ENCODE measurements at places on chromosomes 5 and 9.

GRCh38 chr9:96478829-96479371, 28.9 kb downstream of the HABP4 start:
- DNase-seq, result no peak

GRCh38 chr9:87770616-87771315, 44.8 kb downstream of the CTSL start:
- DNase-seq, result no peak

GRCh38 chr9:136366826-136367225, 3.3 kb upstream of the DNLZ start:
- no peak for DNase-seq

- DNase-seq, result no peak
These were observed 137.9 kb upstream of the BASP1 start for GRCh38 chr5:17079562-17079961.

DNA sequence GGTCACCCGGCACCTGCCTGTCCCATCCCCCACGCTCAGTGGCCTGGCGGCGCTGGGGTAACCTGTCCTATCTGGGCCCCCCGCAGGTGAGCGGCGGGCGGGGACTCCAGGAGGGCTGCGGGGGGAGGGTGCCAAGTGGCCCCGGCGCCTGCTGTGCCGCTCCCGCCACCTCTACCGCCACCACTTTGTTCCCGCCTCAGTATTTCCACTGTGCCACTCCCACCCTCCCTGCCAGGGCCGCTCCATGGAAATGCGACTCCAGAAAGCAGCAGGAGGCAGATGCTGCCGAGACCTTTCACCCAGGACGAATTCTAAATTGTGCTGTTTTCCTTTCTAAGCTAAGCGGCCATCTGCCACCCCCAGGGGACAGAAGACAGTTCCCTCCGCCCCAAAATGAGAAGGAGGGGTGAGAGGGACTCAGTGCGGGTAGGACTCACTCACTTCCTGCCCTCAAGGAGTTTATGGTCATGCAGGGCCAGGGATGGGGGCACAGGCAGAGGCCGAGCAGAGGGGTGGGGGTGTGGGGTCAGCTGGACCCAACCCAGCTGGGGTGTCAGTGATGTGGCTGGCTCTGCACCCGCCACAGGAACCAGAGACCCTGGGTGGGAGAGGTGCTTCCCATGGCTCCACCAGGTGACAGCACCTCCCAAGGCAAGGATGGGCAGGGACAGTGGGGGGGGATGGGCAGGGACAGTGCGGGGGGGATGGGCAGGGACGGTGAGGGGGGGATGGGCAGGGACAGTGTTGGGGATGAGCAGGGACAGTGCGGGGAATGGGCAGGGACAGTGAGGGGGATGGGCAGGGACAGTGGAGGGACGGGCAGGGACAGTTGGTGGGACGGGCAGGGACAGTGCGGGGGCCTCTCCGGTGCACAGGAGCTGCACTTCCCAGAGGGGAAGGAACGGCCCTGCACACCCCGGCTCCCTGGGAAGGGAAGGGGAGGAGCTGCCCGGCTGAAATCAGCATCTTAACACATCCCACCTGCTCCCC, 17.8 kb downstream of the NOTCH1 start:
- DNase-seq, result no peak

DNA sequence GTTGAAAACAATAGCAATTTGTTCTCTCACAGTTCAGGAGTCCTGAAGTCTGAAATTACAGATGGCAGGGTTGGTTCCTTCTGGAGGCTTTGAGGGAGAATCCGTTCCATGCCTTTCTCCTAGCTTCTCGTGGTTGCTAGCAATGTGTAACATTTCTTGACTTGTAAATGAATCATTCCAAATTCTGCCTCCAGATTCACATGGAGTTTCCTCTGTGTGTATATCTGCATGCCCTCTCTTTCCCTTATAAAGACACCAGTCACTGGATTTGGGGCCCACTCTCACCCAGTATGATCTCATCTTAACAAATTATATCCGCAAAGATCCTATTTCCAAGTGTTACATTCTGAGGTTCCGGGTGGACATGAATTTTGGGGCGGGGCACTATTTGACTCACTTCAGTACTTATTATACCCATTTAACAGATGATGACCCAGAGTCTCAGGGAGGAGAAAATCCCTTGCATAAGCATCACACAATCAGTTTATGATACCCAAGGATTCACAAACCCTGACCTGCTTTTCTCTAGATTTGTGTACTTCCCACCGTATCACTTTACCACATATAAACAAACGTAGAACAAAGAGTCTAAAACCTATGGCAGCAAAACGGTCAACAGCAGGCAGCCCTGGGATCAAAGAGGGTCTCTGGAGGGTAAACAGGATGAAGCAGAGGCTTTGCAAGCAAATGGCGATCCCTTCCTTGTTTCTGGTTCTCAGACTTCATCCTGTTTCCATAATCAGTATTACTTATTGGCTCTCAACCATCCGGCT, 93.7 kb downstream of the C9orf152 start:
- DNase-seq, result no peak

GRCh38 chr5:169416583-169417196, 115.8 kb upstream of the SLIT3 start:
- no peak for DNase-seq

GRCh38 chr9:97924386-97924785, 2.1 kb upstream of the TRMO start:
- DNase-seq, result peak; percentile 79

DNA sequence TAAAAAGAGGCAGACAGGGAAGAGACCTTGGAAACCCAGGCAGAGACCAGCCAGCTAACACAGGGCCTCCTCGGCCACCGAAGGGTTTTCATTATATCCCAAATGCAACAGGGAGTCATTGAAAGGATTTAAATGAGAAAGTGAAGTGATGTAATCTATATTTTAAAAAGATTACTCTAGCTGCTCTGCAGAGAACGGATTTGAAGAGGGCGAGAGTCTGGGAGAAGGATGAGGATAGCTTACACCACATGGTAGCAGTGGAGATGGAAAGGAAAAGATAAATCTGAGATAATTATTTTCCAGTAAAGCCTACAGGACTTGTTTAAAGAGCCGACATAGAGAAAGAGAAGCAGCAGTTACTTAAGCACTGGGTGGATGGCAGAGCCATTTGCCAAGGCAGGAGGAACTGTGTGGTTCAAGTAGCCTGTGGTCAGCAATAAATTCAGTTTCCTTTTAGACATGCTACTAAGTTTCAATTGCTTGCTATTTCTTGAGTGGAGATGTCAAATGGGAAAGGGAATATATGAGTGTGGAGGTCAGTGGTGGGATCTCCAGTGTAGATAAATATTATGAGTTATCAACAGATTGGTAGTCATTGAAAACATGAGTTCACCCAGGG, 9.3 kb downstream of the FBN2 start:
- DNase-seq, result no peak

DNA sequence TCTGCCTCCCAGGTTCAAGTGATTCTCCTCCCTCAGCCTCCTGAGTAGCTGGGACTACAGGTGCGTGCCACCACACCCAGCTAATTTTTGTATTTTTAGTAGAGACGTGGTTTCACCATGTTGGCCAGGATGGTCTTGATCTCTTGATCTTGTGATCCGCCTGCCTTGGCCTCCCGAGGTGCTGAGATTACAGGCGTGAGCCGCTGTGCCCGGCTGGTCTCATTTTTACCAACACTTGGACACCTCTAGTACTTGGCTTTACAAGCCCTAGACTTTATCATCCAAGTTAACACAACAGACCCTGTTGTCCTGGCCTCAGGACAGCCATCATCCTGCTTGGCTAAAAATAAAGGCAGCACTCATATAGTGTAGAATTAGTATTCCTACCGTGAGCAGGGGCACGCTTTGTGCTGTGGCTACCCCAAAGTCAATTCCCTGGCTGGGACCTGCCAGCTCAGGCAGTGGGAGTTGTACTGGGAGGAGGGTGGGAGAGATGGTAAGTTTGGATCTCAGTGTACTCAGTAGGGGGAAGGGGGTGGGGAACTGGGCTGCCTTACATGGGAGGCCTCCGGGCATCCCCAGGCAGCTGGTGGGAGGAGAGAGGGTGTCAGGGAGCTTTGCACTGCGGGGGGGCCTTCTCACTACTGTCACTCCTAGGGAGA, 6.6 kb downstream of the PDZD2 start:
- DNase-seq, result no peak

DNA sequence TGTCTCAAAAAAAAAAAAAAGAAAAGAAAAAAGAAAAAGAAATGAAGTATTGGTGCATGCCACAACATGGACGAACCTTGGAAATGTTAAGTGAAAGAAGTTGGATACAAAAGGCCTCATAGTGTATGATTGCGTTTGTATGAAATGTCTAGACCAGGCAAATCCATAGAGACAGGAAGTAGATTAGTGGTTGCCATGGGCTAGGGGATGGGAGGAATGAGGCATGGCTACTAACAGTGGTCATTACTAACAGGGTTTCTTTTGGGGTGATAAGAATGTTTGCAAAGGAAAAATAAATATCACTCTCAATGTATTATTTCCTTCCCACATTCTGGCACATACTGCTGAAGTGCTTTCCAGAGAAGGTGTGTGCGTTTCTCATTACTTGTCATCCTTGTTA, 44.1 kb downstream of the UGCG start:
- DNase-seq, result no peak

- DNase-seq, result no peak
These were observed 162.5 kb upstream of the GAS1 start for GRCh38 chr9:87109851-87110250.

DNA sequence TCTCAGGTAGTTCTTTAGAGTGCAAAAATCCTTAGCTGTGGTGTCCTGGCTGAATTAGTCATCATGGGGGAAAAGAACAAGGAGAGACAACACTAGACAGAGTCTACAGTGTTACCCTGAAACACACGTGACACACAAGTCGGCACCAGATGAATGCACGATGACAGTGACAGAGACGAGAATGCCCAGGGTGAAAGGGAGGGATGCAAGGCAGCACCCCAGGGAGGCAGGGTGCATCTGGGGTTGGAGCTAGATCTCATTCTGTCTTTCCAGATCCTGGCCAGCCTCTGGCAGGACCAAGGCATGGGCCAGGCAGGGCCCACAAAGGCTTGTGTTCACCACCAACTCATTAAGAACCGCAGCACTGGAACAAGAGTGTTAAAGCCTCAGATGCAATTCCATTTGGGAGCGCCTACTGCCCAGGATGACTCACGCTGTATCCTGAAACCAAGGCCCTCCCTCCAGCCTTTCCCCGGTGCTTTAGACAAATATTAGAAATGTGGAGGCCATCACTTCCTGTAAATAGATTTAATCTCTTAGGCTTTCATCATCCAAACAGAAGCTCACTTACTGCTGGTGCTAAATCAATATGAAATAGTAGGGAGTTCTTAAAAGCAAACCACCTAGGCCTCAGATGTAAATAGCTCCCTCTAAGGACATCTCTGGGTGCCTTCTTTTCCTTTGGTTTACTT, 56.1 kb downstream of the IRX2 start:
- DNase-seq, result no peak

DNA sequence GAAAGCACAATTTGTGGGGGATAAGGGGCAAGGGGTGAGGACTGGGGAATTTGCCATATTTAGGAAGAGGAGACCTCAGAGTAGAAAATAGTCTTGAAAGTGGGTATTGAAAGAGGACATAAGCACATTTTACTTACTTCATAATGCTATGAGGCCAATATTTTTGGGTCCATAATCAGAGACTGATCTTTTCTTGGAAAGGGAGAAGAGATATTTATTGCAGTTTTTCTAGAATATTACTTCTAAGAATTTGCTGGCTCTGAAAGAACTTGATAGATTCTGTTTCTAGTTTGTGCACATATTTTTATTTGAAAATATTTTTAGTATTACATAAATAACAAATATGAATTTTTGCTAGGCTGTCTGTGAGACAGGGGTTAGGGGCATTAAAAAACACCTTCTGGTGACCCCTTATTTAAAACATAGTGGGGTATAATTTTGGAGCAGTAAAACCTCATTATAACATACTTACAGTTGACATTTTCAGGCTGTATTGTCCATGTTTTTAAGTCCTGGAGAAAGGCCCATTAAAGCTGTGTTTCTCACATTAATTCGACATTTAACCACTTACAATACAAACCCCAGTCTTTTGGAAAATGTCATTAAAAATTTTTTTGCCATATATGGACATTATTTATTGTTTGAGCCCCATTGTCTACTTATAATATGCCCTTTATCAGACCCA, 118.9 kb upstream of the NFIB start:
- no peak for DNase-seq

DNA sequence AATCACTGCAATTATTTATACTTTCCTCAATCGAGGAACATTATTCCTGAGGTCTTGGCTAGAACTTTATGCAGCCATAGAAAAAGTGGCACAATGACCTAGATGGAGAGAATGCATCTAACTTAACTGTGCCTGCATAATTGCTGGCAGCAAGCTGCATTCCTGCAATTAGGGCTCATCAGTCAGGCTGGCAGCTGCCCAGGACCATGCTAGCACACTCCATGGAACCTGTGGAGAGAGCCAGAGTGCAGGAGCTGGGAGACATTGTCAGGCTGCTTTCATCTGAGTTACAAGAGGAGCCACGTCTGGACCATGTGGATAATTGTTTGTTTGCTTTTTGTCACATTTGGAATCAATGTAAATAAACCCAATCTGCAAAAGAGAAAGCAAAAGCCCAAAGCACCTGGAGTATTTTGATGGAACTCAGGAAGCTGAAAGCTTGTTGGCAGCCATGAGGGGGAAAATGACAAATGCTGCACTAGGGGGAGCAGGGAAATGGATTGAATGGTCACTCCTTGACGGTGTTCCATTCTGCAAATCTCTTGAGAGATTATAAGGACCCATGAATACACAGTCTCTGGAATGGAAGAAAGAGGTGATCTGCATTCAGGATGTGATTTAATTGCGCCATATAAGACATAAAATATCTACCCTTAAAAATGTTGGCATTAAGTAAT, 839.9 kb downstream of the MAT2B start:
- DNase-seq, result no peak

DNA sequence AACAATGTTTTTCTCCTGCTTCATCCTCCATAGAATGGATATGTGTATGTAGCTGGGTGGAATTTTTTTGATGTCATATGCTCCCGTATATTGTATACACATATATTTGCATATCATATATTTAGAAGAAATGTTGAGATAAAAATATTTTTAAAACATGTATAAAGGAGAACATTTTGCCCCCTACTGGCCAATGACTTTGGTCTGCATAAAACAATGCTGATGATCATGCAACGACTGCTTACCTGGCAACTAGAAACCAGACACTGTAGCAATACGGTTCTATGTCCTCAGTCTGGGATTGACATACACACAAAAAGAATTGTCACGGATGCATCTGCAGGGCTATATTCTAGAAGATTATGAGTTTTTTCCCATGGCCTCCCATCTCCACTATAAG, 503.6 kb downstream of the ELAVL2 start:
- no peak for DNase-seq

DNA sequence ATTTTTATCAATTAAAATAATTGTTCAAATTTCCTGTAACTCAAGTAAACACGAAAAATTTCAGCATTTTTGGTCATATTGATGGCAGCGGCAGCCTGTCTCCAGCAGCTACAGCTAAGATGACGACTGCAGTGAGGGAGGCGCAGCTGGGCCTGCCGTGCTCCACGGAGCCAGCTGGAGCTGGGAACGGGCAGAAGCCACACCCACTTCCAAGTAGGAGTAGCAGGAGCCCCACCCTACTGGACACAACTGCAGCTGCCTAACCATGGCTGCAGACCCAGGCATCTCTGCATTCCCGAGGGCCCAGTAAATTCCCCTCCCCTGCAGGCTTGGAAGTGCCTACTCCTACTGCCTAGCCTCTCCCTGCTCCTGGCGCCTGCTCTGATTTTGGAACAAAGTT, 2031.7 kb downstream of the EFNA5 start:
- DNase-seq, result no peak

- DNase-seq, result no peak
These were observed 441.6 kb upstream of the BRINP1 start for GRCh38 chr9:119810645-119811429.

- DNase-seq, result no peak
These were observed 136.1 kb downstream of the PDE4D start for GRCh38 chr5:59757442-59757841.

GRCh38 chr5:74182603-74183002, 457.9 kb downstream of the ENC1 start:
- no peak for DNase-seq

Data from CD14-positive monocyte (primary cell).